ENCODE measurements at places on chromosomes 1 and 21. TPM values are rescaled to one million over a fixed set of nuclear protein-coding genes. Genes with fewer than 3 reads are reported as not detected.

Gene DENND2D
- total RNA-seq: not detected

DNA sequence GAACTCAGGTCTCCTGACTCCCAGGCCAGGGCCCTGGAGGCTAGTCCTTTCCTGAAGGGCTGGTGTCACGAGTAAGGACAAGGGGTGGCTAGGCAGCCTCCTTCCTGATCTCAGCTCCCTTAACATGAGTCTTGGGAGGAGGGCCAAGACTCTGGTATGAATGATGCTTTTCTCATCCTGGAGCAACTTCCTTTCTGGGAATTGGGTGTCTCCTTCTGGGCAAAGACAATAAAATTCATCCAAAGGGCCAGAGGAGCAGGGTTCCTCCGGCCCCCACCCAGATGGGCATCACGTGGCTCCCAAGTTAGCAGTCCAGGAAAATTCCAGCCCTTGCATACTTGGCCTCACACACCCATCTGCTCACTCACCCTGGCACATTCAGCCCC lies at the start of gene FAM167B:
TSS of gene FAM167B (plus strand) at position 335 of the 386 bp plus-strand sequence. CDS start 200 bp downstream, outside the sequence.
- peaks cover 4% of the 10 kb centered on the region for H3K27me3 ChIP-seq
- H3K36me3 ChIP-seq: no peaks in the 10 kb centered on the region
- H3K4me1 ChIP-seq: peaks cover 29% of the 10 kb centered on the region
- peak within 1 kb of the TSS; percentile 69 for H3K27ac ChIP-seq

Gene NTPCR
- total RNA-seq: 55.5 TPM

DNA sequence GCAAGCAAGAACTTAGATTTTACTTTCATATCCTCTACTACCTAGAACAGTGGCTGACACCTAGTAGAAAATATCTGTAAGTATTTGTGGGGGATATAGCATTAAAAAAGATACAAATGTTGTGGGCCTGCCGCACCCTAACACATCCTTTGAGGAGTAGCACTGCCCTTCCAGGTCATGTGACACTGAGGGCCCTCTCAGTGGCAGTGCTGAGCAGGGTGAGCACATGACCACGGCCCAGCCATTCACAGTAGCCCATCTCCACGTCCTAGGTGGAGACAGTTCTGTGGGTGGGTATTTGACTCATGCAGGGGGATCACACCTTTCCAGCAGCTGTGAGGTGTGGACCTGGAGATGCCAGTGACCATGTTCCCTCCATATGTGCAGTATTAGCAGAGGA lies 108.9 kb downstream of the OMA1 start:
- no peaks in the 10 kb centered on the region for H3K4me1 ChIP-seq
- H3K36me3 ChIP-seq: no peaks in the 10 kb centered on the region
- H3K4me3 ChIP-seq: no peak overlapping the region
- no peak for DNase-seq
- H3K27me3 ChIP-seq: no peaks in the 10 kb centered on the region

- H3K4me1 ChIP-seq: peaks cover 12% of the 10 kb centered on the region
- H3K36me3 ChIP-seq: no peaks in the 10 kb centered on the region
- H3K27ac ChIP-seq: no peak overlapping the region
- peaks cover 5% of the 10 kb centered on the region for H3K27me3 ChIP-seq
- H3K4me3 ChIP-seq: no peak overlapping the region
Observed at GRCh38 chr1:175413367-175413766, 220.8 kb upstream of the KIAA0040 start.

DNA sequence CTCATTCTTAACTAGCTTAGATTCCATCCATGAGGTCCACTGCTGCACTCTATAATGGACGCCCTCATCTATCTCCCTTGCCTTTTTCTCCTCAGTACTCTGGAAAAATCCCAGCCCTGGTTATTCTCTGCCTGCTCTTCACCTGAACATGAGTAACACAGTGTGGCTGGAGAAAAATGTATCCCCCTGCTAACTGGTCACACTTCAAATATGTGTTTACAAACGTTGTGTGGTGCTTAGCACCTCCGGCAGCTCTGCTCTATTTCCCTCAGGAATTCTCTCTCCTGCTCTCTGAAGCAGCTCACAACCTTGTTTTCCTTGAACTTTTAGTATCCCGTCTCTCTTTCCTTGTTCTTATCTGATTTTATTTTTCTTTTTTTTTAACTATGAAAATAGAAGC lies 4.1 kb downstream of the SCCPDH start:
- H3K27ac ChIP-seq: peak overlapping the region; percentile 92
- peaks cover 58% of the 10 kb centered on the region for H3K4me1 ChIP-seq
- DNase-seq: no peak
- H3K27me3 ChIP-seq: no peaks in the 10 kb centered on the region

GRCh38 chr1:24972221-24972914 lies 42.3 kb upstream of the RUNX3 start:
- no peak for DNase-seq
- no peak overlapping the region for H3K4me3 ChIP-seq
- peaks cover 36% of the 10 kb centered on the region for H3K4me1 ChIP-seq

DNA sequence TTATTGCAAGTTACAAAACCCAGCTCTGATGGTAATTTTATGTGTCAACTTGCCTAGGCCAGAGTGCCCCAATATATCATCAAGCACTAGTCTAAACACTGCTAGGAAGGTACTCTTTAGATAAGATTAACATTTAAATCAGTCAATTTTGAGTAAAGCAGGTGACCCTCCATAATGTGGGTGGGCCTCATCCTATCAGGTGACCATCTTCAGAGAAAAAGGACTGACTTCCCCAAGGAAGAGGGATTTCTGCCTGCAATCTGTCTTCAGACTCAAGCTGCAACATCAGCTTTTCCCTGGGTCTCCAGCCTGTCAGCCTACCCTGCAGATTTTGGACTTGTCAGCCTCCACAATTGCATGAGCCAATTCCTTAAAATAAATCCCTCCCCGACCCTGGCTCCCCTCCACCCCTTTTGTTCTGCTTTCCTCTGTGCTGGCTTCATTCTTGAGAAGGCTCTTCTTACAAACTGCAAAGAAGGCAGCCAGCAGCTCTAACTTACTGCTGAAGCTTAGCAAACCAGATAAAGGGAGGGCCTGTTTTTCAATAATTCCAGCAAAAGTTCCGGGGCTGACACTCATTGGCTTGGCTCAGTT lies 56.4 kb upstream of the RUNX3 start:
- no peaks in the 10 kb centered on the region for H3K27me3 ChIP-seq
- no peak overlapping the region for H3K27ac ChIP-seq
- peaks cover 9% of the 10 kb centered on the region for H3K4me1 ChIP-seq
- no peak for DNase-seq
- no peaks in the 10 kb centered on the region for H3K36me3 ChIP-seq
- no peak overlapping the region for H3K4me3 ChIP-seq

DNA sequence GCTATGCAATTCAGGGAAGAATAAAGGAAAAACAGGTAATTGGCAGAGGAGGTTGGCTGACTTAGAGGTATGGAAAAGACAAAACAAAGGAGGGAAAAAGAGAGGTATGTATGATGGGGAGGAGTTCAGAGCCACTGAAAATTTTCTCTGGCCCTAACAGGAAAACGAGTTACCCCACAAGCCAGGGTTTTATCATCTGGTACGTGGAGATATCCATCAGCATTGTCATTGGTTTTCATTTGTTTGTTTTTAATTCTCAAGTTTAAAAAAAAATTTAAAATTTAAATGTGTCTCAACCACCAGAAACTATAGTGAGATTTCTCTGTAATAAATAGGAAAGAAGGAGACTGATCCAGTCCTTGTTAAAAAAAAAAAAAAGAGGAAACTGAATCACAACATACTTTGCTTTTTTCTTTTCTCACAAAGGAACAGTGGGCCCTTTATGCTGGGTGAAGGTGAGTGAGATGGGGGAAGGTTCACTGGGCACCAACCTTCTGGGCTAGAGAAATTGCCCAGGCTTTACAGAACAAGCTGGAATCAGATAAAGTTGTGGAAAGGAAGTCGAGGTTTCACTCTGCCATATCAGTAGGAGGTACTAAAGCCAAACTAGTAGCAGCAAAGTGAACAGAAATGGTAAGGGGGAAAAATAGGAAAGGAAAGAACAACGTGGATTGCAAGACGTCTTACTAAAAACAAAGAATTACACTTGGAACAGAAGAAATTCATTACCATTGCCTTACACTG lies 2.7 kb downstream of the IFNAR2 start:
- no peak for DNase-seq
- H3K27me3 ChIP-seq: peaks cover 3% of the 10 kb centered on the region

Gene MAP10
- 2.0 TPM for total RNA-seq

Gene MLLT11
- total RNA-seq: 63.9 TPM

DNA sequence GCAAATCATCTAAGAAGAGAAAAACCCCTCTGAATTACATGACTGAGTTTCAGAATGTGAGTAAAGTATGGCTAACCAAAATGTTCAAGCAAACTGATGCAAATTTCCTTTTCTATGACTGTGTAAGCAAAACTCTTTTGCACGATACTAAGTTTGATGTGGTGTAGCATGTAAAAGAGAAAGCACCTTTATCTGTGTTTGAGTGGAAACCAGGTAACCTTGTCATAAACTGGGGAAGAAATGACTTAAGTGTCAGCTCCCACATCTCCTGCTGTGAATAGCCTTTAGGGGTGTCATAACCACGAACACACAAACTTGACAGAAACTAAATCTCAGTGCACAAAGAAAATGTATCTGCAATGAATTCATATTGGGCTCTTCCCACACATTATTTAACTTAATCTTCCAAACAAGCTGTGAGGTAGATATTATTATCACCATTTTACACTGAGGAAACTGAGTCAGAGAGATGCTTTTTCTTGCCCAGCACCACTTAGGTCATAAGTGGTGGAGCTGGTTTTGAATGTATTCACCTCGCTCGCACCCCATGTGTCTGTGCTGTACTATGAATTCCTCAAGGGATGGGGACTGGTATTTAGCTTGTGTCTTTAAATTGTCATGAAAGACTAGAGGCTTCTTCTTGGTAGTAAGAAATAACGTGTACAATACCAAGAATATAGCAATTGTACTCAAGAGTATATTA lies 32.9 kb upstream of the IL12RB2 start:
- no peak overlapping the region for H3K27ac ChIP-seq
- no peaks in the 10 kb centered on the region for H3K4me1 ChIP-seq
- no peak overlapping the region for H3K4me3 ChIP-seq

DNA sequence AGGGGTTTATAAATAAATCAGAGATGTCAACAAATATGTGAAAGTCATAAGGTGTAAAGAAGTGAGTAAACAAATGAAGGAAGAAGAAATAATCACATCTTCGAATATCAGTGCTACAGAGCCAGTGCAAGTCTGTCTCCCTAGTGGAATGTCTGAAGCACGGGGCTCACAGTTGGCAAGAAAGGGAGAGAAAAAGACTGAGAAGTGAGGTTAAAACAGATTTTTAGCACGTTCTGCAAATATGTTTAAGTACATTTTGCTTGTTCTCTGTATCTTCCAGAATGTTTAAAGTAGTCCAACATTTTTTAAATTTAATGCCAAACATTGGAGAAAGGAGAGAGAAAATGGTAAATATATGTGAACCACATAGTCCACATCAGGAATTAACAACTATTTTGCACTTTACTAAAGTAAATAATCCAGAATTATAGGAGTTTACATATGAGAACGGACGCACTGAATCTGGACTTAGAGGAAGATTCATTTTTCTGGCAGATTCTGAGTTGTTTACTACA lies 682.4 kb downstream of the LTN1 start:
- H3K4me3 ChIP-seq: no peak overlapping the region
- peaks cover 4% of the 10 kb centered on the region for H3K4me1 ChIP-seq
- DNase-seq: no peak

Gene CGN
- total RNA-seq: 7.2 TPM

DNA sequence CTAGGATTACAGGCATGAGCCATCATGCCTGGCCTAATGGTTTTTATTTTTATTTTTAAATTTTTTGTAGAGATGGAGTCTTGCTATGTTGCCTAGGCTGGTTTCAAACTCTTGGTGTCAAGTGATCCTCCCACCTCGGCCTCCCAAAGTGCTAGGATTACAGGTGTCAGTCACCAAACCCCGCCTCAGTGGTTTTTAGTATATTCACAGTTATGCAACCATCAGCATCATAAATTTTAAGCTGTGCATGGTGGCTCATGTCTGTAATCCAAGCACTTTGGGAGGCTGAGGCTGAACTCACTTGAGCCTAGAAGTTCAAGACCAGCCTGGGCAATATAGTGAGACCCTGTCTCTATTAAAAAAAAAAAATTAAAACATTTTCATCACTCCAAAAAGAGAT lies 28.6 kb downstream of the PIK3CD start:
- H3K27me3 ChIP-seq: peaks cover 3% of the 10 kb centered on the region
- no peaks in the 10 kb centered on the region for H3K4me1 ChIP-seq
- DNase-seq: no peak
- H3K27ac ChIP-seq: no peak overlapping the region
- no peaks in the 10 kb centered on the region for H3K36me3 ChIP-seq

Gene RCOR3
- total RNA-seq: 51.6 TPM

DNA sequence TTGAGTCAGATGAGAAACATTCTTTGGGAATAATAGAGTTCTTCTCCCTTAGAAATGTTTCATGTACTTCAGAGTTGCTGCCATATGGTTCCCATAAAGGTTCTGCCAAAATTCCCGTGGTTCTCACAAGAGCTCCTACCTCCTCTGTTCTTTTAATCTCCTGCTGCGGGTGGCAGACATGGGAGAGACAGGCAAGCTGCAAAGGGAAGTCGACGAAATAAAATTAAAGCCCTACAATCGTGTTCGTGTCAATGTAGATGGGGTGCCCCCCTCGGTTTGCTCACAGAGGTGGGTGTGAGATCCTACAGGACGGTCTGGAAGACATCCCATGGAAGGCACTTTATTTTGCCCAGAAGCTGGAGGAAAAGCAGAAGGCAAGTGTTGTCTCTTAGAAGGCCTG lies 276.0 kb downstream of the RWDD3 start:
- no peaks in the 10 kb centered on the region for H3K4me1 ChIP-seq
- H3K27me3 ChIP-seq: peaks cover 3% of the 10 kb centered on the region
- no peak for DNase-seq
- H3K36me3 ChIP-seq: no peaks in the 10 kb centered on the region

GRCh38 chr1:178933709-178934490 lies 63.0 kb upstream of the ANGPTL1 start:
- peaks cover 2% of the 10 kb centered on the region for H3K27me3 ChIP-seq
- peaks cover 30% of the 10 kb centered on the region for H3K4me1 ChIP-seq
- H3K27ac ChIP-seq: no peak overlapping the region
- no peaks in the 10 kb centered on the region for H3K36me3 ChIP-seq
- H3K4me3 ChIP-seq: no peak overlapping the region
- no peak for DNase-seq

DNA sequence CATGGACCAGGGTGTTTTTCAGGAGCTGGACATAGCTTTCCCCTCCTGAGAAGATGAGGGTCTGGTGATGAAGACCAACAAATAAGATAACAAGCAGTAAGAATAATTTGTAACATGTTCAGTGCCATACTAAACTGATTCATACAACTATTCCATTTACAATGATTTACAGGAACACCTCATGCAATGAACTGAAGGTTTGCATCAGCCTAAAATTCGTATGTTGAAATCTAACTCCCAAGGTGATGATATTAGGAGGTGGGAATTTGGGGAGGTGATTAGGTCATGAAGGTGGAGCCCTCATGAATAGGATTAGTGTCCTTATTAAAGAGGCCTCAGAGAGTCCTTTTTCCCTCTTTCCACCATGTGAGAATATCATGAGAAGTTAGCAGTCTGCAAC lies 15.9 kb upstream of the NIBAN1 start:
- no peaks in the 10 kb centered on the region for H3K36me3 ChIP-seq
- H3K27me3 ChIP-seq: peaks cover 27% of the 10 kb centered on the region
- no peaks in the 10 kb centered on the region for H3K4me1 ChIP-seq

All from neural crest cell (in vitro differentiated cells).